ENCODE measurements at places on chromosomes 5 and 9. TPM values are rescaled to one million over a fixed set of nuclear protein-coding genes. Genes with fewer than 3 reads are reported as not detected.
A peak's percentile ranks its signal among the peaks of the same experiment; 100 is the strongest.

DNAI1 gene
- total RNA-seq: not detected

SV2C gene
- total RNA-seq: 1.2 TPM

PTPRD gene
- 29.1 TPM for total RNA-seq

GLT6D1 gene
- total RNA-seq: not detected

GRCh38 chr9:91157883-91158282 is 203.8 kb downstream of the AUH start:
- DNase-seq: no peak

DNA sequence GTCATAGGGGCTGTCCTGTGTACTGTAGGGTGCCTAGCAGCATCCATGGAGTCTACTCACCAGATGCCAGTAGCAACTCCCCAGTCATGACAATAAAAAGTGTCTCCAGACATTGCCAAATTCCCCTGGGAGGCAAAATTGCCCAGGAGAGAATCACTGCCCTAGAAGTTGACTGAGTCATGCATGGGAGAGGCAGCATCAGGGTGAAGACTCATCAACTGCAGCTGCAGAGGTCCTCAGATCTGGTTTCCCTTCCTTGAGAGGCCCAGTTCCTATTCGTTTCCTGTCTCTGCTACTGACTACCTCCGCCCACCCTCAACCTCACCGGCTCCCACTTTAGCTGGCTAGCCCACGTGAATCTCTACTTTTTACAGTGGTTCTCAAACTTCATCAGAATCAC is 88.6 kb upstream of the AGXT2 start:
- peak; percentile 40 for DNase-seq

GRCh38 chr5:31531888-31532547 is at the start of the genes C5orf22 and DROSHA:
Gene C5orf22, plus strand, starts transcription at chr5:31532301. Its CDS starts 92 bp downstream, at chr5:31532393.
Gene DROSHA, minus strand, starts transcription at chr5:31532093. Its CDS starts 3,034 bp downstream, at chr5:31529059.
- DNase-seq: peak; percentile 99
